ENCODE measurements at places on chromosomes 4 and X.

GRCh38 chr4:88002786-88003185 lies 4.6 kb upstream of the PKD2 start:
- no peak for DNase-seq

DNA sequence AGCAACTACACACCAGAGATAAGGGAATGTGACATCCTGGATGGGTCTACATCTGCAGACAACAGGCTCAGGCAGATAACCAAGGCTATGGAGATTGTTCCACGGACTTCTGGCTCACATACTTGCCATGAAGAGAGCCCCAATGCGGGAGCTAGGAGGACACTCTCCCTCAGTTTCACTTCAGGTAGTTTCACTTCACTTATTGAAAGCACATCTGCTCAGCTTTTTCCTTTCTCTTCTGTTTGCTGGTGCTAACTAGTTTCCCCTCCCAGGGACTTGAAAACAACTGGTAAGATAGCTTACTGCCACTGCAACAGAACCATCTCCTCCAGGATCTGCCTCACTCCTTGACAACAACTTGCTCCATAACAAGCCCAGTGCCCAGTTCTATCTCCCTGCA lies 1.4 kb upstream of the CT47C1 start:
- DNase-seq: no peak

DNA sequence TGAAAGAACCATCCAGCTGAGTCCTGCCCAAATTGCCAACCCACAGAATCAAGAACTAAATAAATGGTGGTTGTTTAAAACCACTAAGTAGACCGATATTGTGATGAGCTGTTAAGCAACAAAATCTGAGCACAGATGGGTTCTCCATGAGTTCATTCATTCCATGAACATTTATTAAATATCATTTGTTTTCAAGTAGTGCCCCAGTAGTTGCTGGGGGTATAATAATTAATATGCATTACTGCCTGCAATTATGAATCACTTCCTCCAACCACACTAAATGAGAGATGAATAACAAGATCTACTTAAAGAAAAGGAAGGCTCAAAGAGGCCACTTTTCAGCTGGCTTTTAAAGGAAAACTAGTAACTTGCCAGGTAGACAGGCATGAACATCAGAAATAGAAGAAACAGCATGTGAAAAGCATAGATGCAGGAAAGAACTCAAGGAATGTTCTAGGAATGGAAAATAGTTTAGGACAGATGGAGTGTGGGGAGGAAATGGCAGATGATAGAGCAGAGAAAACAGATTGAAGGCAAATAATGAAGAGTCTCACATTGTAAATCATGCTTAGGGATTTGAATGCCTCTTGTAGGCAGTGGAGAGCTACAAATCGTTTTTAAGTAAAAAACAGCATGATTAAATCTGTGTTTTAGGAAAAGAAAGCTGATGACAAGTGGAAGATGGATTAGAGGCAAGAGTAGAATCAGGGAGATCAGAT lies 641.7 kb upstream of the DIPK2B start:
- no peak for DNase-seq

GRCh38 chrX:135974279-135974856 lies 580 bp upstream of the MMGT1 start:
- no peak for DNase-seq

DNA sequence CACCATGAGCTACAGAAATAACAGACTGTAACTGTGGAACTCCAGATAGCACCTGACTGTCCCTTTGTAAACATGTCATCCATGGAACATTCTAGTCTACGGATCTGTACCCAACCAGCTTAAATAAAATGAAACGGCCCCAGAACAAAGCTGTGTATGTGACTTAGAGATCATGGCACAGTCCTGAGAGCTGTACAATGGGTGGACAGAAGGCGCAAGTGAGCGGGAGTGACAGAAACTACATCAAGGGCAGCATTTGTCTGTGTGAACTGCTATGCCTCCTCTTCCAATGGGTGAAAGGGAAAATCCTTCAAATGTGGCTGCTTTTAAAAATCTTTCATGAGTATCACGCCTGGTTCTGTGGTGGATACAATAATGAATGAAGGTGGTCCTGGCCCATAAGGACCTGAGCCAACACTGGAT lies 72.5 kb downstream of the FAT1 start:
- DNase-seq: no peak

- DNase-seq: no peak
These were observed 114.5 kb upstream of the PCDH7 start for GRCh38 chr4:30605616-30606190.

- no peak for DNase-seq
These were observed 197.2 kb downstream of the BANK1 start for GRCh38 chr4:101987623-101988243.

- DNase-seq: no peak
These were observed 116.6 kb downstream of the ARHGAP24 start for GRCh38 chr4:85591406-85592098.

- DNase-seq: no peak
These were observed 638.4 kb downstream of the IL1RAPL1 start for GRCh38 chrX:29225670-29226069.

- DNase-seq: no peak
These were observed 65.3 kb downstream of the ELOVL6 start for GRCh38 chr4:110132816-110133719.

DNA sequence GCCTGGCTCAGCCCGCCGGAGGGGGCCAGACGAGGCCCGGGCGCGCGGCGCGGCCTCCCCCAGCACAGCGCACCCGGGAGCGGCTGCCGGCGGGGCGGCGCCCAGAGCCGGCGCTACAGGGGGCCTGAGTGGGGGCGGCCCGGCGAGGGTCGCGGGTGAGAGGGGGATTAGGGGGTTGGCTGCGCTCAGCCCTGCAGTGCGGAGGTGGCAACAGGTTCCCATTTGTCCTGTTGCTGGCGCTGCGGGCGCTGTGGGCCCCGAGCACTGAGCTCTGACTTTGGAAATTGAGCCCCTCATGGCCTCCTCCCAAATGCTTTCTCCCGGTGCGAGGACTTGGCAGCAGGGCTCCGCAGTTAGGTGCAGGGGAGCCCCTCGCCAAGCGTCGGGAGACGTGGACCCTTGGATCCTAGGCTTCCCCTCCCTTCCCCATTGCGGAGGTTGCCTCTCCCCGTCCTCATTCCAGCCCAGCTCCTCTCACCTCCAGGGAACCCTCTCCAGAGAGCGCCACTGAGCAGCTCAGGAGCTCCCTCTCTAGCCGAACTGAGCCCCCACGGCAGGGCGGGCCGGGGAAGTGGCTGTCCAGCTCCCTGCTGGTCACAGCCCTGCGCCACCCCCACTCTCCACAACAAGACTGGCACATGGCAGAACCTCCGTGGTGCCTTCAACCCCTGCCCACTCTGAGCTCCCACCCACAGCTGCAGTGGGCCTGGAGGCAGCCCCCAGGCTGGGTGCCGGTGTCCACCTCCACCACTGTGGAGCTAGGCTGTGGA lies 2.5 kb upstream of the DUSP9 start:
- DNase-seq: no peak

- no peak for DNase-seq
These were observed 45.7 kb upstream of the GATB start for GRCh38 chr4:151806511-151806927.

DNA sequence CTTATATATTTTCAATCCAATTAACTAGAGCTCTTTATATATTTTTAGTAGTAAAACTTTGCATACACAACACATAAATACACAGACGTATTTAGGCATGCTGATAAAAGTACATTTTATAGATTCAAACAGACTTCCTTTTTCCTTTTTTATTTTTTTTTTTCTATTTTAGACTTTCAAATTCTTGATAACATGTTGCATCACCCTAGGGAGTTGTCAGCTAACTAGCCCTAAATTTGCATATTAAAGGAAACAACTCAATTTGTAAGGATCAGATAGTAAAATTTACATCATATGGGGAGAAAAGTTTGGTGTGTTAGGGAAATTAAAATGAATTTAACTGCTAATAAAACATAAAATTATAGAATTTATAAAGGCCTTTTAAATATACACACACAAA lies 47.4 kb upstream of the APOOL start:
- no peak for DNase-seq

GRCh38 chrX:39736216-39737211 lies 361.2 kb downstream of the BCOR start:
- no peak for DNase-seq

GRCh38 chrX:52420824-52421443 lies 52.1 kb downstream of the XAGE2 start:
- no peak for DNase-seq

- DNase-seq: no peak
These were observed 925.6 kb downstream of the SH3BGRL start for GRCh38 chrX:82127228-82128123.

GRCh38 chr4:61772126-61772525 lies 572.0 kb downstream of the ADGRL3 start:
- no peak for DNase-seq

DNA sequence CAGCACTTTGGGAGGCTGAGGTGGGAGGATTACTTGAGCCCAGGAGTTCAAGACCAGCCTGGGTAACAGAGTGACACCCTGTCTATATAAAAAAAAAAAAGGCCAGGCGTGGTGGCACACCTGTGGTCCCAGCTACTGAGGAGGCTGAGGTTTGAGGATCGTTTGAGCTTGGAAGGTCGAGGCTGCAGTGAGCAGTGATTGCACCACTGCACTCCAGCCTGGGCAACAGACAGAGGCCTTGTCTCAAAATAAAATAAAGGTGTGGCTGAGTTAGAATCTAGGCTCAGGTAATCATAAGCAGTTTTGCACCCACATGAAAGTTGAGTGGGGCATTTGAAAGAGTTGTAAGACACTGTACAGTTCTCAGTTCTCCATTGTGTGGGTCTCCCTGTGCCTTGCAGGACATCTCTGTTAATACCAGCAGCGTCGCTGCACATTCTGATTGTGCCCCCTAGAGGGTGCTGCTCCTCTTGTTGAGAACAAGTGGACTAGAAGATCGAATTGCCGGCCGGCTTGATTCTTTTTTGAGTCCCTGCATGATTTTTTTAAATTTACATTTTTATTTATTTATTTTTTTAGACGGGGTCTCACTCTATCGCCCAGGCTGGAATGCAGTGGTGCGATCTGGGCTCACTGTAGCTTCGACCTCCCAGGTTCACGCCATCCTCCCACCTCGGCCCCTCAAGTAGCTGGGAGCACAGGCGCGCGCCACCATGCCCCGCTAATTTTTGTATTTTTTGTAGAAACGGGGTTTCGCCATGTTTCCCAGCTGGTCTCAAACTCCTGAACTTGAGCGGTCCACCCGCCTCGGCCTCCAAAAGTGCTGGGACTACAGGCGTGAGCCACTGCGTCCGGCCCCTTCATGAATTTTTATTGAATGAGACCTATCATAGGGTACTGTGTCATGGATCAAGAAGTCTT lies 73.6 kb upstream of the RBMX start:
- DNase-seq: peak; percentile 53

DNA sequence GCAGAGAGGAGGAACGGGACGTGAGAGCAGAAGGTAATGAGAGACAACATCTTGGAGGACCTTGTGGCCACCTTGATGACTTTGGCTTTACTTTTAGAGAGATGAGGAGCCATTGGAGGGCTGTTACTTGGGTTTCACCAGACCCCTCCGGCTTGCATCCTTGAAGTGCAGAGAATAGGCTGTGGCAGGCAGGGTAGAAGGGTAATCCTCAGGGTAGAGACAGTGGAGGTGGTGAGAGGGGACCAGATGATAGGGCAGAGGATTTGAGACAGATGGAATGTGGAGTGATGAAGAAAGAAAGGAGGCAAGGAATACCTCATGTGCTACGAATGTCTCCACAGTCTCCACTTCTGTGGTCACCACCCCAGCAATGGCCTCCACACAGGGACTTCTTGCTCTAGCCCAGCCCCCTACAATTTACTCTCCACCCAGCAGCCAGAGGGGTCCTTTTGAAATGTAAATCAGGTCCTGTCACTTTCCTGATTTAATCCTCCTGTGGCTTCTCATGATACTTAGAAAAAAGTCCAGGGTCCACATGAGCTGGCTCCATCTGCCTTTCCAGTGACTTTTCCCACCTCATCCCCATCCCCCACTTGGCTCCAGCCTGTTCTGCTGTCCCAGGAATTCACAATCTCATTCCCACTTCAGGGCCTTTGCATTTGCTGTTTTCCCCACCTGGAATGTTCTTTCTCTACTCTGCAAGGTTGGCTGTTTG lies 115.0 kb downstream of the PJA1 start:
- DNase-seq: no peak

GRCh38 chr4:56250776-56251175 lies 136.5 kb downstream of the AASDH start:
- no peak for DNase-seq

- no peak for DNase-seq
These were observed 9.9 kb downstream of the MED12 start for GRCh38 chrX:71128166-71128833.

GRCh38 chr4:106160560-106160959 lies 155.4 kb downstream of the TBCK start:
- no peak for DNase-seq

- no peak for DNase-seq
These were observed 13.3 kb upstream of the PSAPL1 start for GRCh38 chr4:7448036-7448435.

GRCh38 chr4:154125340-154125739 lies 336.5 kb upstream of the SFRP2 start:
- DNase-seq: no peak

DNA sequence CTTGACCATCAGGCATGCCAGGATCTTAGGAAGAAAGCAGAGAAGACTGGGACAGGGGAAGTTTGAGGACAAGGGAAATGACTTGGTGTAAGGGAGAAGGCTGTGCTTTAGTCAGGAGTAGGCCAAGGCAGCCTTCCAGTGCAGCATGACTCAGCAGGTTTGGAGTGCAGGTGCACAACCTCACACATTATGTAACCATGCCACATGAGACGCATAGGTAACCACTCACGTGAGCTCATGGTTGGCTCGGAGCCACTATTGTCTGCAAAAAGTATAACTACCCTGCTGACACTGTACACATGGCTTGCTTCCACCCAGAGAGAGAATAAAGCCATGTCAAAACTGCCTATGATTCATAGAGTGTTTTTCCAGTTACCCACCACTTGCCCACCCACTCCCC lies 715.9 kb downstream of the SMARCA1 start:
- DNase-seq: no peak

DNA sequence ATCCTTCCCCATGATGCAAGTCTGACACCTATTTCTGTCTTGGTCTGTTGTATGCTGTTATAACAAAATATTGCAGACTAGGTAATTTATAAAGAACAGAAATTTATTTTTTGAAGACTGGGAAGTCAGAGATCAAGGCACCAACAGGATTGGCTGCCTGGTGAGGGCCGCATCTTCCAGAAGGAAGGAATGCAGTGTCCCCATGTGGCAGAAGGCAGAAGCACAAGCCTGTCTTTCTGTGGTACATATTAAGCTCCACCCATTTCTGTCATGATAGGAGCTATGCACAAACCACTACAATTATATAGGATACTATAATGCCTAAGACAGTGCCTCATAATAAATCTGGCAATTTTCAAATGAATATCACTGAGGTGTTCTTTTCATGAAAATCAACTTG lies 502.3 kb upstream of the DIAPH2 start:
- DNase-seq: peak; percentile 7

- peak; percentile 31 for DNase-seq
These were observed at the start of gene ITM2A for GRCh38 chrX:79366873-79367749. Gene ITM2A (minus strand): TSS chrX:79367334. CDS start chrX:79367215, 119 bp downstream.

DNA sequence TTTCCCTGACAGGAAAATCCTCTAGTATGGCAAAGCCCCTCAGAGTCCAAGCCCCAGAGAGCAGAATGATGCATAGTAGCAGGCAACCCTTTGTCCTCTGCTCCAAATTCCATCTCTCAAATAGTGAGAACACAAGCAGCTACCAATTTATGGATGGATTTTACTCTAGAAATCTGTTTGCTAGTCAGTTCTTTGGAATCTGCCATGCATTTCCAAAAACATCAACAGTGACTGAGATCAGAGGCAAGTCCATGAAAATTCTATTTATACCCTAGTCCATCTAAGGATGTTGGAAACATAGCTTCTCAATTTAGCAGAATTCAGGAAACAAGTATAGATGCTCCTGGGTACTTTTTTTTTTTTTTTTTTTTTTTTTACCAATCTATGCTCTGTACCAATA lies 10.0 kb upstream of the CC2D2A start:
- no peak for DNase-seq

Measured in endothelial cell (in vitro differentiated cells).